ENCODE measurements at places on chromosomes 7 and 10.

DNA sequence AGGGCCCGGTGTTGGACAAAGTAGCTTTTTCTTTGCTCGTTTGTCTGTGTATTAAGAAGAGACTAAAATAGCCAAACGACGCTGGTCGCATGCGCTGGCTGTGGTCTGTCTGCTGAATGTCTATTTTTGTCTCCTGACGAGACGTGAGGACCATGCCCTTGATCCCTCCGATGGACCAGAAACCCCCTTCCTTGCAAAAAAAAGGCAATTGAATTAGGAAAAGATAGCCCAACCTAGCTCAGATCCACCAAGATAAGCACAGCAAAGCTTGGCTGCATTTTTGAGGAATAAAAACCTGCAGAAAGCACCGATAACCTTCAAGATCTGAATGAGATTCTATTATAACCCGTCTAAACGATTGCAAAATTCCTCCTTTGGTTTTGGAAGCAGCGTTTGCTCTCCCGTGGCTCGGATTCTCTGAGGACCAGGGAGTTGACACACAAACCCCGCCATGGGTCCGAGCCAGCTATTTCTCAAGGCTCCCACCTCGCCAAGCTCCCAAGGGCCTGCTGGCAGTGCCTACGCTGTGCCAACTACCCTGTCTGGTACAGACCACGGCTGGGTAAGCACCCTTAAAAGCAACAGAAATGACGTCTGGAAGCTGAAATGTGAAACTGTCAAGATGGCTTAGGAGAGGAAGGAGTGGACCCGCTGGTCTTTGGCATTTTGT is 17.7 kb upstream of the TTYH3 start:
- no peak for DNase-seq

GRCh38 chr7:156100086-156100485 is 287.8 kb upstream of the SHH start:
- no peak for DNase-seq

DNA sequence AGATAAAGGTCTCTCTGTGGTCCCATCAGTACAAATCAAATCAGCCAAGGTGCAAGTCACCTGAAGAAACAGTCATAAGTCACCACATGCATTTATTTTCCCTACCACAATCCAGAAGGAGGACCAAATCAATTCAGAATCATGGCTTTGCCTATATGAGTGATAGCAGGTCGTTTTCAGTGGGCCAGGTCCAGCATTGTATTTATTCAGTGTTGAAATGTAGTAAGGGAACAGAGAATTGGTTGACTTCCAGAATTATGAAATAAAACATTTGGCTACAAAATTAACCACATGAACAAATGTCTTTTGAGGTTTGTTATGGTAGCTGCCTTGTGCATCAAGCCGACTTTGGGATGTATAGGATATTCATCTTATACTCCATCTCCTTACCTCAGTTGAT is 88.4 kb downstream of the POLR1F start:
- DNase-seq, result no peak

DNA sequence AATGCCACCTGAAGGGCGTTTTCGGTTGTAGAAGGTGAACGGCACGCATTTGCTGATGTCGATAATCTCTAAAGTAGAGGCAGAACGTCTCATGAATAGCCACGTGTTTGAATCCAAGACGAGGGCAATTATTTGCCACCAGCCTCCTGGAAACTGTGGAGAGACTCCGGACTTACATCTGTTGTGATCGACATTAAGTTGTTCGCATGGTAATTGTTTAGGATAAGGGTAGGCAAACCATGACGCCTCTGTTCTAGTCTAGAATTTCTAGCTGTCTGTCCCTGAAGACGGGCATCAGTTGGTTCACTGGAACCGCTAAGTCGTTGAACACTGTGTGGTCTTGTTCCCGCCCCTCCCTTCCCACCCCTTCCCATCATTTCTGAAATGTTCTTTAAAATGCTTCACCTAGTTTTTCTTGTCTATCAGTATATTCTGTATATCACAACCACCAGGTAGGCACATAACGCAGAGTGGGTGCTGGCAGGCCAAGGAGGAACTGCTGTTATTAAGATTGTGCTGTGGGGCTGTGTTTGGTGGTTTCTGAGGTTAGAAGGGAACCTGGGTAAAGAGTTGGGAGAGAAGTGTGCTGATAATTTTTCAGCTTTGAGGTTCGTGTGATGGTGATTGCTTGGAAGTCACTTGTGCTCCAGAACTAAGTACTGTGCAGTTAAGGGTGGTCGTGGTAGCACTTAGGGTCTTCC is 1.2 kb downstream of the UBE3C start:
- DNase-seq, result no peak

DNA sequence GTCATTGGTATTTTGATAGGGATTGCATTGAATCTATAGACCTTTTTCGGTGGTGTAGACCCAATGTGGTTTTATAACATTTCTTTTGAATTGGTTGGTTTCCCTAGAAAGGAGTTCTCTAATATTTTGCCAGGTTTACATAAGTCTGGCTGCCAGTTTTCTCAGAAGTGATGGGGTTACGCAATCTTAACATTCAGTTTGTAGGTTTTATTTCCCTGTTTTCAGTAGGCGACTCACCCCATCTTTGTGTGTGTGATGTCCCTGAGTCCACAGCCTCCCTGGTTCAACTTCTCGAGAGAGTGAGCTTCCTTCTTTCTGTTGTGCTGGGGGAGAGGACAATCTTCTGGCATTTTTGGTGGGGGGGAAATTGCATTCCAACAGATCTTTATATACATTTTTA is 9.6 kb upstream of the KIF5B start:
- DNase-seq, result no peak

DNA sequence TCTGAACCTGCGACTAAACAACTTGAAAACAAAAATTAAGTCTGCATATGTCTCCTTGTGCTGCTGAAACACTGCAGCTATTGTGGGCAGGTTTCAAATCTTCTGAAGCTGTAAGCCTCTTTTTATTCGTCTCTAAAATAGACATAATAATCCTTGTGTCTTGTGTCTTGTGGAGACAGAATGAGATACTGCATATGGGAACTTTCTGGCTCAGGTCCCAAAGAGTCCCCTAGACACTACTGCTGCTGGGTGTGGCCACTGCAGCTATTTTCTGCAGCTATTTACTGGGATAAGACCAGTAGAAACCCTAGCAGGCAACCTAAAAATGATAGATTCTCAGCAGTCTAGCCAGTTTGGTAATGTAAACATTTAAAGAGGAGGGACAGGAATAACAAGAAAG is 252.0 kb downstream of the ELMO1 start:
- DNase-seq, result no peak

DNA sequence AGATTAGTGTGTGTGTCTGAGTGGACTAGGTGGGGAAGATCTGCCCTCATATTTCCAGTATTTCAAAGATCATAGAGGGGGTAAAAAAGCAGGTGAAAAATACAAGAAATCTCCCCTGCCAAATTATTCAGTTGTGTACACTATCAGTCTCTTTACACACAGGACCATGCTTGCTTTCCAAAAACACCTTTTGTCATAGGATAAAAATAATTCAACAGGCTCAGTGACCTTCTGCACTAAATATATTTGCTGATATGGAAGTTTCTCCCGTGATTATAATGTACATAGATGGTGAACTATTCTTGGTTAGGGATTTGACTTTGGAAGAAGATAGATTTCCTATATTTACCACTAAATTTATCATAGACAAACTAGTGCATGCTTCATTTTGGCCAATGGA is 24.6 kb upstream of the CSTF2T start:
- no peak for DNase-seq

DNA sequence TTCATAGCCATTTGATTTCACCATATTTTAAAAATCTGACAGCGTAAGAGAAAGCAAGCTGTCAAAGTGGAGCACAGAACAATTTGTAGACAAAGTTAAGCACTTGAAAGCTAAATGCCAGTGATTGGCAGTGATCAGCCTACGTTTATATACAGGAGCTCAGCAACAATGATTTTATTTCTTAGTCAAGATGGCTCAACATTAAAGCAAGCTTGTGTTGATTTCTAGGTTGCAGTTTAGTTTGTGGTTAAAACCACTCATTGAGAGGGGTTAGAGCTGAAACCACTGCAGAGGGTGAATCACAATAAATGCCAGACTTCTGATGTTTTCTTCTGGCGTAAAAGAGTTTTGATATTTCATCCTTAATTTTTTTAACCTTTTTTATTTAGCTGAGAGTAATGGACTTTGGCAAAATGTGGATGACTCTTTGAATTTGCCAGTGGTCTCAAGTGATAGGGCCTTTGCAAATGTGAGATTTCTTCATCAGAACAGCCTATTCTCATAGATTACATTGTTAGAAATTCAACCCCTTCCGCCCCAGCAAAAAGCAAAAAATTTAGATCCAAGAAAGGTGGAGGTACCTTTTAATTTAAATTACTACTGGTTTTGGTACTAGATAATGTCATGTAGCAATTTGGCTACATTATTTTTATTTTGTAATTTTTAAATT is 73.8 kb downstream of the SHOC2 start:
- no peak for DNase-seq

DNA sequence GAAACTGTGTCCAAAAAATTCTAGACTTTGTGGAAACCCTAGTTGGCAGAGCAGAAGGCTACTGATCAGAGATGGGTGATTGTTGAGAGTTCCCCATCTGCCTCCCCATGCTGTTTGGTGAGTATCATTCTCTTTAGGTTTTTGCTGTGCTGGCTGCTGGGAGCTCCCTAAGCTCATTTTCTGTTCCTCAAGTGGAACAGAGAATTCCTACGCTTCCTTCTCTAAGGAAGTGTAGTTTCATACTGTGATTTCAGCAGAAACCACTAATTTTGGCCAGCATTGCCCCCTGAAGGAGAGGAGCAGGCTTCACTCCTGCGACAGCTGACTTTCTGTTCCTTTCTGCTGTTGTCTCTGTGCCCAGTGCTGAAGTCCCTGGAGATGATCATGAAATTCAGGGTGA is 355.3 kb upstream of the NPVF start:
- DNase-seq, result no peak

DNA sequence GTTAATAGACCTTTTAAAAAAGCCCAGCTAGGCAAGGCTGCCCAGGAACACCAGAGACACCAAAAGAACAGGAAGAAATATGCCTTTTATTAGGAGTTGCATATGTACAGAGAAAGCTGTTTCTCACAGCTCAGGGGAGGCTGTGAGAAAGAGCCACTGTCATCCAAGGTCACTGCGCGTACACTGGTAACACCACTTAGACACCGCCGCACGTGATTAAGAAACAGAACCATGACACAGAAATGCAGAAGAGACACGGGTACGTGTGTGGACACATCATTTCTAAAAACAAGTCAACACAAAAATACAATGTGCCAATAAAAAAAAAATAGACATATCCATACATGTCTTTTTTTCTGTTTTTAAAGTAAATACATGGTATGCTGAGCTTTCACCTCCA is 705.6 kb downstream of the PARD3 start:
- no peak for DNase-seq

DNA sequence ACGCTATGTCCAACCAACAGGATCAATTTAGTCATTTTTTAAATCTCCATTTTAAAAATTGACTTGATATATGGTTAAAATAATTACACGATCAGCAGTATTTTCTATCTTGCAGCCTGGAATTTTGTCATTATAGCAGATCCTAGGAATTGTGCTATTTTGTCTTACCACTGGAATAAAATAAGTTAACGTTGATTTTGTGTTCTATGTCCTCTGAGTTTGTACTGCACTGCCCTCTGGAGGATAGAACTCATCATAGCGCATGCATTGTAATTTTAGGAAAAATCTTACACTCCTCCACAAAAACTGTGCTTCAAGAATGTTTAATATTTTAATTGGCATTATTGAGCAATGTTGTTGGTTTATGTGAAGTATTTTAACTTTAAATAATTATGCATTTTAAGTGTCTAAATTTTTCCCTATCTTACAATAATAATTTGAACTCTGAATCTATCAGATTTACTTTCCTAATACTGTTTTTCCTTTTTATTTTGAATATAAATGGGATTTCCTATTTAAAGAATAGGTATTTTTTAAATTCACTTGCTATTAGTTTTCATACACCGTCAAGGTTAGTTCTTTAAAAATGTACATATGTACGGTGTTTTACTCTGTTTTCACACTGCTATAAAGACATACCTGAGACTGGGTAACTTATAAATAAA is 220.1 kb downstream of the PPP1R3A start:
- peak; percentile 60 for DNase-seq

- DNase-seq, result peak; percentile 14
Observed at GRCh38 chr10:101889256-101890210, 45.9 kb upstream of the KCNIP2 start.

DNA sequence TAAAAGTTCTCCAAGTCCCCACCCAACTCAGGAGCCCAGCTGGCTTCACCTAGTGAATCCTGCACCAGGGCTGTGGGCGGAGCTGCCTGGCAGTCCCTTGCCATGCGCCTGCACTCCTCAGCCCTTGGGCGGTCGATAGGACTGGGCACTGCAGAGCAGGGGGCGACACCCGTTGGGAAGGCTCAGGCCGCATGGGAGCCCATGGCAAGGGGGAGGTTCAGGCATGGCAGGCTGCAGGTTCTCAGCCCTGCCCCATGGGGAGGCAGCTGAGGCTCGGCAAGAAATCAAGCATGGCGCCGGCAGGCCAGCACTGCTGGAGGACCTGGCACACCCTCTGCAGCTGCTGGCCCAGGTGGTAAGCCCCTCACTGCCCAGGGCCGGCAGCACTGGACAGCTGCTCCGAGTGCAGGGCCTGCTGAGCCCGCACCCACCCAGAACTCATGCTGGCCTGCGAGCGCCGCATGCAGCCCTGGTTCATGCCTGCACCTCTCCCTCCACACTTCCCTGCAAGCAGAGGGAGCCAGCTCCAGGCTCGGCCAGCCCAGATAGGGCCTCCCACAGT is 149.9 kb downstream of the ANKRD30A start:
- no peak for DNase-seq

DNA sequence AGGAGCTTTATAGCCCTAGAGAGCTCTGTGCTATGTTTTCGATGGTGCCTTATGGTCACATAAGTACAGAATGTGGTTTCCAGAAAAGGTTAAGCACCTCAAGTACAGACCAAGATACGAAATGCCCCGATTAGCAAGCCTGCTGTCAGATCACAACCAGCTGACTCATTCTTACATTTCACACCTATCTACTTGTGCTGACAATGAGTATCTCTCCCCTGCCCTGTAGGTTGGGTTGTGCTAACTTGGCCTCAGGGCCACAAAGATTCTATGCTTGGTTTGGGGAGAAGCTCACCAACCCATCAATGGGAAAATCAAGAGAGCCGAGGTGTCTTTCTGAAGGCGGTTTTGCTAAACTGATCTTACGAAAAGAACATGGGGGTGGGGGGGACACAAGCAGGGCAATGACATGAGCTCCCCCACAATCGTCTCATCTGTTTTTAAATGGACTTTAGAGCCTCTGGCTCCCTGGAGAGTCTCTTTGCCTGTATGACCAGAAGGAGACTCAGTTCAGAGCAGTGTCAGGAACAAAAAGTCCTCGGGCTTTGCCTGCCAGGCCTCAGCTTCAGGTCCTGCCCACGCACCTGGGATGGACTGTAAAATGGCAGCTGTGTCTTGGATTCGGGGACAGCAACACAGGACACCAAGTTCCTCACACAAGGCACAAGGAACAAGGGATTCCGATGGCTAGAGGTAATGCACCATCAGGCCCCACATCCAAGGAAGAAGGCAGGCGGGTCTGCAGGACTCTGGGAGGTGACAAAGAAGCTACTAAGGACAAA is 55.1 kb downstream of the FAM53B start:
- no peak for DNase-seq

- no peak for DNase-seq
Observed at GRCh38 chr7:101538596-101539459, 90.3 kb downstream of the MYL10 start.
